Endothelial cell of umbilical vein (primary cell): ENCODE measurements at places on chromosomes 16 and 17.

DNA sequence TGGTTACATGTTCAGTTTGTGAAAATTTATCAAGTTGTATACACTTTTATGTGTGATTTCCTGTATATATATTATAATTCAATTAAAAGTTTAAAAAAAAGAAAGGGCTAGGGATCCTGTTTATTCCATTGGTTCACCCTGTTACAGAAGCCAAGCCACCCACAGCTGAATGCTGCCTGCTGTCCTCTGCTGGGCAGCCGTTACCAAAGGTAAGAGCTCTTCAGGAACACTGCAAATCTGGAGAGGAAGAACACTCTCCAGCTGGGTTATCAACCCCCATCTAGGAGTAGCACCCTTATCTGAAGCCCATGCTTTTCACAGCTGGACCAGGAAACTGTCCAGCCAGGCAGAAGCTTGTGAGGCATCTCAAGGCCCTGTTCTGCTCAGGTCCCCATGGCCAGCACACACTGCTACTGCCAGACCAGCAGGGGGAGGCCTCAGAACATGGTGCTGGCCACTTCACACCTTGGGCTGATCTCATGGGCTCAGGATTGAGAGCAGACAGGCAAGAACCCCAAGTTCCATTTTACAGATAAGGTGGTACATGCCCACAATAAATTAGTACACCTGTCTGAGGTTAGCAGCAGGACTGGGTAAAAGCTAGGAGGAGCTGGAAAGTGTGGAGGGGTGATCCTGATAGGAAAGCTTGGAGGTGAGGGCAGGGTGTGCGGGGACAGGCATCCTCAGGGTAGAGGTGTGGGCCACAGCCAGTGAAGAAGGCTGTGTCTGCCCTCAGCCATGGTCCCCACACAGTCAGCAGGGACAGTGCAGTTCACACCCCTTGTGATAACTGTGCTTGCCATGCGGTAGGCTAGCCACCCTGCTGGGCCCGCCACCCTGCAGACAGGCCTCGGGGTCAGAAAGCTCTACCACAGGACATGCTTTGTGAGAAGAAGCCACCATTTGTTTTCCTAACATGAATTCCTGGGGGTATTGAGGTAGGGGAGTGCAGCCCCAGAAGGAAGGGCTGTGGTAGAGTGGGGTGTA lies 54.3 kb upstream of the SREBF1 start:
- DNase-seq = peak; percentile 66

DNA sequence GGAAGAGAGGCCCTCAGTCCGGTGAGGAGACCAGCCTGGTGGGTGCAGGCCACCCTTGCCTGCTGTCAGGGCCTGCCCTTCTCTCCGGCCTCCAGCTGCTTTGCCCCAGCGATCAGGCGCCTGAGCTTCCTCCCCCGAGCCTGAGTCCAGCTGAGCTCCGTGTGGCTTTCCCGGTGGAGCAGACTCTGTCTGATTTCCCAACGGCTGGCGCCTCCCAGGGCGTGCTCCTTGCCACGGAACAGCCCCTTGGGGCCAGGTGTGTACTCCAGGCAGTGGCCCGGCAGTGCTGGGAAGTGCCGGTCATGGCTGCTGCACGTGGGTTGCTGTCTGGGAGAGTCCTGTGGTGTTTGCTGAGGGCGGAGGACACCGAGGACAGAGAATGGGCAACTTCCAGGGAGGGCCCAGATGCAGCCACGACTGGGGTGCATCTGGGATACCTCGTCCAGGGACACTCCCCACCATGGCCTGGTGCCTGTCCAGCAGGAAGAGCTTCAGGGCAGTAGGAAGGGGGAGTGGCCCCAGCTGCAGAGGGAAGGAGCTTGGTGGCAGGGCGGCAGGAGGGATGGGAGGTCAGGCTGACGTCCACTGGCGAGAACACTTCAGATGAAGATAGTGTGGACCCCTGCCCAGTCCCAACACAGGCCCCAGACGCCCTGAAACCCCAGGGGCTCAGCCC lies 22.5 kb downstream of the METRNL start:
- DNase-seq = no peak

DNA sequence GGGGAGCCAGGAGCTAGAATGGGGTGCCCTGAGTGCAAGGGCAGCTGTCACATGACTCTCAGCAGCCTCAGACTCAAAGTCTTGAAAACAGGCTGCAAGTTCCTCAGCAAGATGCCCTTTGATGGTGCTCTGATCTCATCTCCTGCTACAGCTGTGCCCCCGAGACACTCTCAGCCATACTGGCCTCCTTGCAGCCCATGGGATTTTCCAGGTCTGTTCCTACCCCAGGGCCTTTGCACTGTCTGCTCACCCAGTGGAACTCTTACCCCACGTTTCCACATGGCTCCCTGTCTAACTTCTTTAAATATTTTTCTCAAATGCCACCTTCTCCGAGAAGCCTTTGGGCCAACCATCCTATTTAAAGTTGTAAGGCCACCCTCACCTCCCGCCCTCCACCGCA lies 146.9 kb downstream of the C16orf95 start:
- no peak for DNase-seq

- DNase-seq = peak; percentile 93
Observed at GRCh38 chr16:66357523-66357928, 9.0 kb upstream of the CDH5 start.

GRCh38 chr17:60065136-60065535 lies 13.6 kb downstream of the HEATR6 start:
- DNase-seq = peak; percentile 10

DNA sequence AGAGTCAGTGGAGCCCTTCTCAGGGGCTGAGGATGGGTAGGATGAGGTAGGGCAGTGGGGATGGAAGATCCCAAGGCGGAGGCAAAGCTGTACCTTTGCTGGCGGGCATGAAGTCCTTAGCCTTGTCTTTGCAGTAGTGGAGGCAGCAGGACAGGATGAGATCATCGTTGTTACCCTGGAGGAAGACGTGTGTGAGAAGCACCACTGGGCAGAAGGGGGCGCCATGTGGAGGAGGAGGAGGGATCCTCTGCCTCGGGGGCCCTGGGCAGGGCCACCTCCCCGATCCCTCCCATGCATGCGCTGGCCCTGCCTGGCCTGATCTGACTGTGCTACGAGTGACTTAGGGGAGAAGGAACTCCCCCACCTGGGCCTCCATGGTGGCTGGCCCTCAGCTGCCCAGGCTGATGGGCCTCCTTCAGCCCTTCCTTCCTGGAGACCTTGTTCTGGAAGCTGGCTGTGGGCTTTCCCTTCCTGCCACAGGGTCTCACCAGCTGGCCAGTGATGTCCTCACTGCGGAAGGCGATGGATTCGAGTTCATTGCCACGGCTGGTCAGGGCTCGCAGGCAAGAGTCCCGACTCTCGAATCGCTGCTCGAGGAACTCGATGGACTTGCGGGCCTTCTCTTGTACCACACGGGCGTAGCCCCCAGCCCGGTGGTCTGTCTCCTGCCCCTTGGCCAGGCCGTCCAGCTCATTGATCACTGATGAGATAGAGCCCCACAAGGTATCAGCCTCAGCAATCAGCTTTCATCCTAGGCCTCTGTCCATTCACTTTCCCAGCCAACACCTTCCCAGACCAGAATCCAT lies 10.3 kb downstream of the HIC1 start:
- peak; percentile 79 for DNase-seq

DNA sequence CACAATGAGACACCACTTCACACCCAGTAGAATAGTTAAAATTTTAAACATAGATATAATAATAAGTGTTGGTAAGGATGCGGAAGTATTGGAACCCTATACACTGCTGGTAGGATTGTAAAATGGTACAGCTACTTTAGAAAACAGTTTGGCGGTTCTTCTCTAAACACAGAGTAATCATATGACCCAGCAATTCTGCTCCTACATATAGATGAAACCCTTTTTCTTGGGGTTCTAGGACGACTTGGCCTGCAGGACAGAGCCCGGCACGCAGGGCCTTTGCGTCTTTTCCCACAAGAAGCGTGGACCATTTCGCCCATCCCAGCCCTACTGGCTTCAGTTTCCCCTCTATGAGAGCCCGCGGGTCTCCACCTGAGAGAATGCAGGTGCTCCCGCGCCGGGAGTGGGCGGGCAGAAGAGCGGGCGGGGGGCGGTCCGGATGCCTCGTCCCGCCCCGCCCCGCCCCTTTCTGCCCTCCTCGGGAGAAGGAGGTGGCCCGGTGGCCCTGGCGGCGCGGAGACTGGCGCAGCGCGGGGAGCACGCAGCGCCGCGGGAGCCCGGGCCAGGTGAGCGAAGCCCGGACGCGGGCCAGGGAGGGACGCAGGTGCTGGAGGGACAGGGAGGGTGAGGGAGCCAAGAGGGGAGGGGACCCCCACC lies at the start of gene SDR42E2:
Gene SDR42E2, plus strand, starts transcription at position 508 of the 657 bp plus-strand sequence. CDS start 3,077 bp downstream, outside the sequence.
- no peak for DNase-seq

DNA sequence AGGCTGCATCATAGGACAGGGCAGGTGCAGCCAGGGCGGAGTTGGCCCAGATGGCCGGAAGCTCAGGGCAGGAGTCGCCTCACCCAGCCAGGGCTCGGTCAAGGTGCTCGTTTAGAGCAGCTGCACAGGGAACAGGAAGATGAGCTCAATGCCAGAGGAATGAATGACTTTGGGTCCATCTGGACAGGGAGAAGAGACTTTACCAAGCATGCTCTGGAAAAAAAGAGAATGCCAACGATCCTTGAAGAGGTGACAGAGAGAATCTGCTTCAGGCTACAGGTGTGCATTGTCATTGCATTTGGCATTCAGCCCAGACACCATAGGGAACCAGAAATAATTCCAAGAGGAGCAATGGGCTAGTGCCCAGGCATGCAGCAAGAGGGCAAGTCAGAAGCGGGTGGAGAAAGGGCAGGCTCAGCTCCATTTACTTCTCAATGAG lies 6.7 kb upstream of the MPP3 start:
- no peak for DNase-seq

- DNase-seq = no peak
Observed at GRCh38 chr17:37731056-37731455, 13.8 kb downstream of the HNF1B start.

DNA sequence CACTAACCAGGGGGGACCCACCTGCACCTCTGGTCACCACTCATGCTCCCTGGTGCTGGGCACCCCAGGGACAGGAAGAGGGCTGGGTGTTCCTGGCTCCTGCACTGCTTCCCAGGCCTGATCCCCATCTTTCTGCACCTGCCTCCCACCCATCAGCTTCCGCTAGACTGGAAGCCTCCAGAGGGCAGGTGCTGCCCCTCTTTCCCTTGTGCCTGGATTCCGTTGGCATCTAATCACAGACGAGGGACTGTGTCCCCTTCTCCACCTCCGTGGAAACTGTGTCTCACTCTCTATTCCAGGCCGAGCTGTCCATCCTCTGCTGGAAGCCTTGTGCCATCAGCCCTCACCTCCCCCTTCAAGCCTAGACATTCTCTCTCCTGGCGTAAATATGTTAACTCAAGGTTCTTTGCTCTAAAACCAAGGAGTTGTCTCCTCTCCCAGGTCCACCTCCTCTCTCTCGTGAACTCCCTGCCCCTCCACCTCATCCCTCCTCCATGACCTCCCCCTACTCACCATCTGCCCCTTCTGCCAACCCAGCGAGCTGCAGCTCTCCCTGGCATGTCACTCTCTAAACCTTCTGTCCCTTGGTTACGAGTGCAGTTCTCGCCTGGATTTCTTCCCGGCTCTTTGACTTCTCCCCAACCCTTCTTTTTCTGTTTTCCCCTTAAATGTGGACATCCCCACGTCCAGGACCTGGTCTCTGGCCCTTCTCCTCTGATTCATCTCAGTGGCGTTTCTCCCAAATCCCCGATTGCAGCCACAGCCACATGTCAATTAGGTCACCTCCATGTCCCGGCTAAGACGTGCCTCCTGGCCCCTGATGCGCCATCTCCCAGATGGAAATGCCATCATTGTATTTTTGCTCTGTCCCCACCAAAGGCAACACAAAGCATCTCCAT lies 107.7 kb downstream of the SEC14L1 start:
- no peak for DNase-seq

DNA sequence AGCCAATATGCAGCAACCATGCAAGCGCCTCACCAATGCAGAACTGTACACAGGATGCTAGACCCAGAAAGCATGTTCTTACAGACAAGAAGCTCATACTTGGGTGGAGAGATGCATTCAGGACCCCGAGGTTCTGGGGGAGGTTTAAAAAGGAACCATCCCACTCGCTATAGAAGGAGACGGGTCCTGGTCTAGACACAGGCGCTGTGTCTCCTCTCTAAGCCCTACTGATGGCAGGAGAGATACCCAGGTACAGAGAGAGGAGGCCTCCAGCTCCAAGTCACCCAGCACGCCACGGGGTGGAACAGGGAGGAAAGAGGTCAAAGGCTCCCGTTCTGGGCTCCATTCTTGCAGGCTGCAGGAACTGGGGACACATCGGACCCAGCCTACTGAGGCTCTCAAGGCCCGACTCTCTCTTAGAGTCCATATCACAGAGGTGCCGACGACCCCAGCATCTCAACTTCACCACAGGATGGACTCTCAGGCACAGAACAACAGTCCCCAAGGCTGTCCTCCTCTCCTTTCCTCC lies 28.0 kb downstream of the SRCIN1 start:
- DNase-seq = no peak

GRCh38 chr16:47363761-47364160 lies 97.1 kb downstream of the ITFG1 start:
- DNase-seq = peak; percentile 31

DNA sequence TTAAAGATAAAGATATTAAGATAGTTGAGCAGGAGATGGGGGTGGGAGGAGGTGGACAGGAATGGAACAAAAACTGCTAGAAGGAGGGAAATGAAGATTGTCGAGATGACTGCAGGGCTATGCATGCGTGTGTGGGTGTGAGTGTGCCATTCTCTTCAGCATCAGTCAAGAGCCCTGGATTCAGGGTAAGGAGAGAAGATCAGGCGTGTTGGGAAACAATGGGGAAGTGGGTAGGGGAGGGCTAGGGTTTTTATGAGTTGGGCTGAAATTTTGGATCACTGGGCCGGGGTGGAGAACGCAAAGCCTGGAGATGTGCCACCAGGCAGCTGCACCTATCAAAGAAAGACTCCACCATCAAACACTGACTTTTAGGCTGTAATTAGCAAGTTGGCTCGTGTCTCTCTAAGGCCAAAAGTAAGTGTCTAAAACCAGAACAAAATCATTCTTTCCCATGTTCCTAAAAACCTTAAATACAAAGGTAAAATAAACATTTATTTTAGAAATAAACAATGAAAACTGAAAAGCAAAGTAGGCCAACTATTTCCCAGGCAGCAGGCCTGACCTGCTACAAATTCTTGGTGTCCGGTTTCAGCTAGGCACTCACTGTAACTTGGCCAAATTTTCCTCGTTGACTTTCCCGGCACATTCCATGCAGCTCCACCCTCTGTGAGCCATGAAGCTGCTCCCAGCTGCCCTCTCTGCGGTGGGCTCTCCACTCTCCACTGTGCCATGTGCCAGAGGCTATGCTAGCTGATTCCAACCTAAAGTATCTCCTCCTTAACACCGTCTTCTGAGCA lies 4.2 kb downstream of the CDRT4 start:
- DNase-seq = peak; percentile 54

DNA sequence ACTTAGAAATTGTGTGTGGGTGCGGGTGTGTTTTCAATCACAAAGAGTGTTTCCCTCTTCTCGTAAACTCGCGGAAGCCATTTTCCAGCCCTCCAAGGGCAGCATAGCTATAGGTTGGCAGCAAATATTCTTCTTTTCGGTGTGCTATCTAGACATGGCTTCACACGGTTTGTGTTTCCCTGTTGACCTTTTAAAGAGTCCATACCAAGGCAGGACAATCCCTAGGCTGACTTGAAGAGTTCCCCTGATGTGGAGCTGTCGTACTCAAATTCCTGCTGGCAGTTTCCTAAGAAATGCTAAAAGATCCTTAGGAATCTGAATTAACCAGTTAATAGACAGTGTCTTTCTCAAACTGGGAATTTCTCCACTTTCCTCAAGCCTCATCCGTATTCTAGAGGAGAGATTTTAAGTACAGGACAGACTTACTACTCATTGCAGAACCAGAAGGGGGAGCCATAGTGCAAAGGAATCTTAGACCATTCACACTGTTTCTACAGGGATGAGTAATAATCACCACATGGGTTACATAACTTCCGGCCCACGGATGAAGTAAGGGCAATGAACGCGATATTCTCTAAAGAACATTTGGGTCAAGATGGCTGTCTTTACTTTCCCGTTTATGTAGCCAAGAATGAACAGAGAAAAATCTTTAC lies 288.6 kb upstream of the ELAC2 start:
- DNase-seq = no peak
